Activated T-cell treated with anti-CD3 and anti-CD28 coated beads for 1 hour (primary cell): ENCODE measurements at places on chromosomes 7 and 10.

DNA sequence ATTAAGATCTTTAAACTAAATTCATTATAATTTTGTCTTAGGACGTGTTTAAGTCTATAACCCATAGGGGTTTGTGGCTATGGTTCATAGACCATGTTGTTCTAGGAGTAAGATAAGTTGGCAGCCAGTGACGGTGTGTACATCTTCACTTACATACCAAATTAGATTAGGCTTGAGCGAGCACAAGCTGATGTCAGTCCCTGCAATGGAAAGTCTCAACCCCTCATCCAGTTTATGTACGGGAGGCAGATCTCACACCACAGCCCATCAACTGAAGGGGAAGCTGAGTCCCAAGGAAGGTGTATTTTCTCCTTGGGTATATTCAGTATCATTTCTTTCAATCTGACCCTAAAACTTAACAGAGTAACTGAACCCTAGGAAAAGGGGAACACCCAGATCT, 5.1 kb upstream of the SMC3 start:
- DNase-seq: no peak

DNA sequence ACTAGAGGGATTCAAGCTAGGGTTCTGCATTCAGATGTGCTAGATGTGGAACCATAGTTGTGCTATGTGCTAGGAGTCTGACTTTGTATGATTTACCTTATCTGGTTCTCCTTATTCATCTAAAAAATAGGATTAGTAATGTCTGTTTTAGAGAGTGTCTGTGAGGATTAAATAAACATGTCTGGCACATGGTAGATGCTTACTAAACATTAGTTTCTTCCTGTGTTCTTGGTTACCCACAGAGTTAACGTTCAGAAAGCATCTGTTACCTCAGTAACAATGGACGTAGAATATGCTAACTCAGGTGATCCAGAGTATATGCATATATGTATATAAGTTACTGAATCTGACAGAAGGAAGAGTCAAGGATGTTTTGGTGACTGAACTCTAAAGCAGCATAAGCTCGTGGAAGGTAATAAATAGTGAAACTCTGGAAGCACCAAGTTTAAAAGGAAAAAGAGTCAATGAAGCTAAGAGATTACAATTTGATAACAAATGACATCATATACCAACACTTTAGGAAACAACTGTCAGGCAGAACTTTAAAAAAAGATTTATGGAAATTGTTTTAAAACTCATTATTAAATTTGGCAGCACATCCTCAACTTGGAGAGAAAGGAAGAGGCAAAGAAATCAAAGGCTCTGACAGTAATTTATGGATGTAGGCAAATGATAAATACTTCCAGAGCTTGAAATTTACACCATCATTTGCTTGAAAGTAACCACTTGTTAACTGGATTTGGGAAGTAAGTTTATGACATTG, 127.0 kb downstream of the CCNY start:
- no peak for DNase-seq

- peak; percentile 75 for DNase-seq
Measured at GRCh38 chr7:107150375-107151073, 18.3 kb upstream of the HBP1 start.

DNA sequence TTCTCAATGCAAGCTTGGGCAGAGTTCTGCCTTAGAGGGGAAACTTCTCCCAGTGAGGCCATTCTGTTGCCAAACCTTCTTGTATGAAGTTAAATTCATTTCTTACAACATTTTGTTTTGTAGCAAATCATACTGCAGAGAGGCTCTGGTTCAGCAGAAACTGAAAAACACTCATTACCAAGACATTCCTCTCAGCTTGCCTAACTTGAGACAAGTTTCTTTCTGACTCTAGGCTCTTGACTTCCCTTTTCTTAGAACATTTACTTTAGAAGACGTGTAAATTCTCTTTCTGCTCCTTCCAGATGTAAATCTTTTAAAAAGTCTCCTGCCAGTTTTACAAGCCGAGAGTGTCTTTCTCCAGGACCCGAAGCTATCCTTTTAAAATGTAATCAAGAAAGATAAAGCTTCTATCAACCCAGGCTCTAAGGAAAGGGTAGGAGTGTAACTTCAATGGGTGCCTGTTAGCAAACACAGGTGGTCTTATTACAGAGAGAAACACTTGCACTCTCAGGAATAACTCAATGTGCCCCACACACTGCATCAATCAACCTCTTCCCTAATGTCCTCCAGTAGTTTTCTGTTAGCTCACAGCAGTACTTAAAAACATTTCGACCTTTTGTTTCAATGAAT, 80.5 kb upstream of the TAS2R16 start:
- no peak for DNase-seq

DNA sequence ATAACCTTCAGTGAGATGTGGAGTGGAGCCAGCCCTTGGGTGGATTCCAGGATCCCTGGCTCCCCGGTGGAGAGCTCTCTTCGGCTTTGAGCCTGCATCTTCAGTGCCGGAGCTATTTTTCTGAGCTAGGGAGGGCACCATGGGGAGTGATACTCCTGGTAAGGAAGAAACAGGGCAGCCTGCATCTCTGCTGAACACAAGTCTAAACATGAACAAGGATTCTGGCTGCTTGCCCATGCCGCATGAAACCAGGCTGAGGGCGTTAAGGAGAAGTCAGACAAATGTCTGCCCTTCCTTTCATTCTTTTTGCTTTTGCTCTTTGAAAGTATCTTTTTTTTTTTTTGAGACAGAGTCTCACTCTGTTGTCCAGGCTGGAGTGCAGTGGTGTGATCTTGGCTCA, 60.4 kb downstream of the EVX1 start:
- DNase-seq: no peak

DNA sequence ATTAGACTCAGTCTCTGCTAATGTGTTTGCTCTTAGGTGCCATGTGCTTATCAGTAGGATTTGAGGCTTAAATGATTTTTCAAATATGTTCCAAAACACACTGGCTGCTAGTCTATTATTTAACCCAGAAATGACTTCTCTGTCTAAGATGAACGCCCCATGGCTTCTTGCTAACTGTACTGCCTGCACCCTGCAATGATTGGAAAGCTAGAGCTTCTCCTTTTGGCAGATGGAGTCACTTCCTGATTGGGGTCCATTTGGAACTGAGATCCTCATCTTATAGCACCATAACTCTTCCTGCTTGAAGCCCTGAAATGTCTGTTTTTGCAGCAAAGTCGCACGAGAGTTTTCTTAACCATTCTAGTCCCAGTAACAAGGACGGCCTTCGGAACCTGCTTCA, 186.5 kb upstream of the ADO start:
- no peak for DNase-seq

GRCh38 chr7:36784991-36785940, 61.0 kb upstream of the AOAH start:
- DNase-seq: peak; percentile 42
